ENCODE measurements at places on chromosomes 2 and 18.

DNA sequence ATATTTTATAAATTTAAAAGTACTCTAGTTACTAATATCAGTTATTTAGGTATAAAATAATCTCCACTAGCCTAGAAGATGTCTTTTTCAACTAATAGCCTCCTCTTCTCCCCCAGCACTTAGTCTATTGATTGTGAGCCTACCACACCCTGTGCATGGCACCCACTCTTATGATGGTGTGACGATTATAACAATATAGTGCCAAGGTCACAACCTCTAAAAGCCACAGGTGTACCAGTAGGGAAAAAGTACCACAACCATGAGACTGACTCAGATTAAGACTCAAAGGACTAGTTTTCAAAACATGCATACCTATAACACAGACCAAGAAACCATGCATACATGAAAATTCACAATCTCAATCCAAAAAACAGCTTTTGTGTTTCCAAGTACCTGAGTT is 27.6 kb downstream of the THADA start:
- no peak for DNase-seq

DNA sequence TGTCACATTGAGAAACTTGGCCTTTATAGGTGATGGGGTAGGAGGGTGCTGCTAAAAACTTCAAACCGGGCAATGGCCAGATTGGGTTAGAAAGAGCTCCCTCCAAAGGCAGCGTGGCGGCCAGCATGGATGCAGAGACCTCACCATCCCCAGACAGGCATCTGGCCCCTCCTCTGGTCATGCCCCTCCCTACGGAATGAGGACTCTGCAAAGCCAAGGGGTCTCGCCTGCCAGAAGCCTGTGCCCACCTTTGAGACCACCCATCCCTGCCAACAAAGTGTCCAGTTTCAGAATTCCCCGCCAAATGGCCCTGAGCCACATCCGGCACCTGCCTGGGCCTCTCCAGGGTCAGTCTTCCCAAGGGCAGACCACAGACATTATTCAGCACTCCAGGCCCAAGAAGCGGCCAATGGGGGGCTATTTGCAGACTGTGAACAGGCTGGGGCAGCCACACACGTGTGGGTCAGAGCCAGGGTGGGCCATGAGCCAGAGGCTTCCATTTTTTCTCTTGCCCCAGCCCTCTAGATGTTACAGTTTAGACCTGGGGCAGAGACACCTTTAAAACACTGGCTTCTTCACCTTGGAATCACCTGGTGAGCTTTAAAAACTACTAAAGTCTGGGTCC is 4.2 kb upstream of the ATP6V1B1 start:
- DNase-seq = no peak

DNA sequence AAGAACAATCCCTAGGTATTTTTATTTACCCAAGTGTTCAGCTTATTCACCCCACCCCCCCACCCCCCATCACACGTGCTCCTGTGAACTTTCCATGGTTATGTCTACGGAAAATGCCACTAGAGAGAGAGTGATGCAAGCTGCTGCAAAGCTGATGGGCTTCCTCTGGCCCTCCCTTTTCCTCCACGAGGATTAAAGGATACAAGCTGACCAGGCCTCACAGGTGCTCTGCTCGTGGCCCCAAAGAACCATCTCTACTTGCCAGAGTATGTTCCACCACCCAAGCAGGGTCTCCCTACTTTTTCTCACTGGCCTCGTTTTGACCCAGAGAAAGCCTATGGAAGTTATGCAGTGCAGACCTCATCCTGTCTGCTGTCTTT is 342.6 kb downstream of the CELF4 start:
- no peak for DNase-seq

DNA sequence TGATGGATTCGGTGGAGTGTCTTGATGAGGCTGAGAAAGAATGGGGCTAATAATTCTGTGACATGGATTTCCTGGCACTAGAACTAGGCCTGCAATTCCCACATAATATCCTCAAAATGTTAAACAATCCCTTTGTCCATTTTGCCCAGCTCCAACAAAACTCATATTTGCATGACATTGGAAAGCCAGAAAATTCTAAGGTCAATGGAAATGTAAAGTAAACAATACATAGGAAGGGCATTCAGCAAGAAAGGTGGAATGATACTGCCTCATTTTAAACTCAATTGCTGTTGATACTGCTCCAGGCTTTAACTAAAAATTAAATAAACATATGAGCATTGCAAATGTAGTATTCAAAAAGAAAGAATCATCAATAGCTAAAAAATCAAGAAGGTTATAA is 434.8 kb upstream of the SLC8A1 start:
- DNase-seq = no peak

- DNase-seq = no peak
These were observed 1891.5 kb upstream of the PIK3C3 start for GRCh38 chr18:40063488-40063887.

DNA sequence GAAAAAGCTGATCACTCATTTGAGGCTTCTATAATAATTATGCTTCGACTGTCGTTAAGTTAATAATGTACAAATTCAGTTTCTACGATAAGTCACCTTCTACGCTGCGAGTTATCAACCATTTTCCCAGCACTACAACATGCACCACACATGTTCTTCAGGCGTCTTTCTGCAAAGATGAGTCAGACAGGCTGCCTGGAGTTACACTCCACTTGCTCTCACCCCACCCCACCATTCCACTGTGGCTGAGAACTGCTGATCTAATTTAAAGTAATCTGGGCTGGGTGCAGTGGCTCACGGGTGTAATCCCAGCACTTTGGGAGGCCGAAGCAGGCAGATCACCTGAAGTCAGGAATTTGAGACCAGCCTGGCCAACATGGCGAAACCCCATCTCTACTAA is 218.6 kb downstream of the DYM start:
- no peak for DNase-seq

- no peak for DNase-seq
These were observed 122.8 kb downstream of the OSBPL1A start for GRCh38 chr18:24274837-24275236.

- no peak for DNase-seq
These were observed 29.4 kb downstream of the ZFP36L2 start for GRCh38 chr2:43196768-43197587.

GRCh38 chr2:98341241-98341640 is 5.0 kb upstream of the CNGA3 start:
- DNase-seq = no peak

GRCh38 chr2:206718296-206718695 is at the start of gene DYTN:
DYTN (minus strand) TSS chr2:206718396; CDS start chr2:206718279, 117 bp downstream.
- DNase-seq = no peak

GRCh38 chr2:68044099-68044498 is 18.7 kb downstream of the C1D start:
- DNase-seq = no peak

DNA sequence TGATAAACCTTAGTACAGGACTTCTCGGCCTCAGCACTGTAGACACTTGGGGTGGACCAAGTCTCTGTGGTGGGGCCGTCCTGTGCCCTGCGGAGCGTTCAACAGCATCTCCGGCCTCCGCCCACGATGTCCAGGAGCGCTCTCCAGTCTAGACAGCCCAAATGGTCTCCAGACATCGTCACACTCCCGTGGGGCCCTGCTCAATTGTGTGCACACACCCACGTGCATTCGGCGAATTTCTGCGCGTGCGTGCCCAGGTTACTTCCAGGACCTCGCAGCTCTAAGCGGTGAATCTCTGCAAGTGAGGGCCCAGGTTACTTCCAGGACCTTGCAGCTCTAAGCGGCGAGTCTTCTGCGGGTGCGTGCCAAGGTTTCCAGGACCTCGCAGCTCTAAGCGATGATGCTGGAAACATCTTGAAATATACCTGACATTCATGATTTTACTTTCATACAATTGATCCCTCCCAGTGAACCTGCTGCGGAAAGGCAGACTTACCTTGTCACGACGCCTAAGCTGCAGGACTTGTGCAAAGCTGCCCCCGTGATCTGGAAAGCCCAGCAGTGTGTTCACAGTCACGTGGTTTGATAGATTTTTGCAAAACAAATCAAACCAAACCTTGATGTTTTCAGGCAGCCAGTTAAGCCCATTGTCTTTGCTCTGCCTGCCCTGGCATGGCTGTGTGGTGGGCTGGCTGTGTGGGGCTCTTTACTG is 16.1 kb upstream of the OTOS start:
- DNase-seq = no peak

DNA sequence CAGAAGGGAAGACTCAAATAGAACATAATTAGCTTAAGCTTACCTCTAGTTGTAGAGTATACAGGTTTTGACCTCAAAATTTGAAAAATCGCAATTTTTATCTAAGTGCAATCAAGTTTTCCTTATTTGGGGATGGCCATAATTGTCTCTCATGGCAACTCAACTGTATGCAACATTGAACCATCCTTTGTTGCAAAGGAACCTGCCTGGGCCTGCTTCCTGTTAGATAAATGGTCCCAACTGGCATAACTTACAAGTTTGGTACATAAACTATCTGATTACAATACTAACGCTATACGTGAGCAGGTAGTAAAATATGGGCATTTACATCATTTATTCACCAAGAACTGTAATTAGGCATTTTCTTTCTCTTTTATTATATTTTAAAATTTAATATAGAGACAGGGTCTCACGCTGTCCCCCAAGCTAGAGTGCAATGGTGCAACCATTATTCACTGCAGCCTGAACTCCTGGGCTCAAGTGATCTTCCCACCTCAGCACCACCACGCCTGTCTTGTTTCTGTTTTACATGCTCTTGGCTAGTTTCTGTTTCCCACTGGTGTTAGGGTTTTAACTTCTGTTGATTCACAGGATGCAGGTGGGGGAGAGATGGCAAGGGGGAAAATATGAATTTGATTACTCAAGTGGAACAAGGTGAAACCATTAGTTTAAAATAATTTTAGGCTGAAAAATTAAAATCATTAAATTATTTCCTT is 55.3 kb upstream of the B3GNT2 start:
- DNase-seq = no peak

- no peak for DNase-seq
These were observed 243.0 kb downstream of the CELF4 start for GRCh38 chr18:37322492-37323035.

- DNase-seq = no peak
These were observed 705 bp downstream of the EFR3B start for GRCh38 chr2:25042321-25043240.

GRCh38 chr2:143611336-143611735 is 482.1 kb downstream of the ARHGAP15 start:
- no peak for DNase-seq

GRCh38 chr2:191220671-191221070 is 24.5 kb upstream of the MYO1B start:
- no peak for DNase-seq

DNA sequence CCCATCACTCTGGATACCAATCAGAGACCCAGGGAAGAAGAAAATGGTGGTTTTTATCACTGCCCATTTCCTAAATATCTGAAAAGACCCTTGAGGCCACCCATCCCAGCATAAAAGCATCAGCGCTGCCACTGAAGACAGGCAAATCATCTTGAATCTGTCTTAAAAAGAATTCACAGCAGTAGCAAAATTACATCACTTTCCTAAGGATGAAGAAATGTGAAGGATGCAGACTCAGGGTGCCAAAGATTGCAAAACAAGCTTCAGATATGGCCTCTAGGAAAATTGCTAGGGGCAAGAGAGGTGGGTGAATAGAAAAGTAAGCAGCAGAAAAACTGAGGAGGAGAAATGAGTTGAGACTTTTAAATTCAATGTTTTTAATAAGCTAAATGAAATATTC is 70.0 kb downstream of the SLC25A12 start:
- DNase-seq = no peak

DNA sequence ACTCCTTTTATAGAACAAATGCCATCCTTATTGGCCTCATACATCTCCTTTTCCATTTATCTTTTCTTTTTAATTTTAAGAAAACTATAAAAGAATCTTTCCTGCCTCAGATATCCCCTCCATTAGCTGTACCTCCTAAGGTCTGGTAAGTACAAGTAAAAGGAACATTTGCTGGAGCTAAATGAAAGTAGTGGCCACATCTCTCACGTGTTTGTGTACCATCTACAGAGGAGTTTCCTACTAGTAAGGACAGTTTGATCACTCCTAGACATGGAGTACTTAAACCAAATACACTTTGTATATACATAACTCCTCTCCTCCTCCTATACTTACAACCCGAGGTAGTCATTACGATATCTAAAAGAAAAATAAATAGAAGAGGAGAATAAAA is 504.8 kb downstream of the LRRTM4 start:
- no peak for DNase-seq

- no peak for DNase-seq
These were observed 66.4 kb downstream of the KCNG2 start for GRCh38 chr18:79864006-79864725.

DNA sequence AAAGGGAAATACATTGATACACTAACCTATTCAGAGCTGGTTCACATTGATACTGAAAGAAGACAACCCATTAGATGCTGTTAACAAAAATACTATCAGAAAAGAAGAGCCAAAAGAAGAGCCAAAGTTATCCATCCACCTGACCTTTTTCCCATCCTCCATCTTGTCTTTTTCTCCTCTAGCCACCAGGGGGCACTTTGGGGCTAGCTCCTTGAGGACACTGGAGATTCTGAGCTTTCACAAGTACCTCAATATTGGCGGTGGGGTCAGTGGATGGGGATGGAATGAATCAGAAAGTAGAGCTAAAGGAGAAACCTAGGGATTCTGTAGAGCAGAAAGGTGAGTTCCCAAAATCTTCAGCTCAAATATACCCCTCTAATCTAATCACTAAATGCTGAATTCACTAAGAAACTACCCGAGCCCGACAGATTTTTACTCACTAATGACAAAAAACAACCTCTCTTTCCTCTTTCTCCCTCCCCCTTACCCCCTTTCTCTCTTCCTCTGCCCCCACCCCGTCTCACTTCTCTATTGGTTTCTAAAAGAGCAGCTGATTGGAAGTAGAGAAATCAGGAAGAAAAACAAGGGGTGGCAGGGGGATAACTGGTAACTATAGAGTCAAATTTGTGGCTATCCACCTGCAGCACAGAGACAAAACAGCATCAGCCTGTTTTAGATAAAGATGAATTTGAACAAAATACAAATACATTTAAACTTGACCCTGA is 203.3 kb downstream of the TCF4 start:
- no peak for DNase-seq

DNA sequence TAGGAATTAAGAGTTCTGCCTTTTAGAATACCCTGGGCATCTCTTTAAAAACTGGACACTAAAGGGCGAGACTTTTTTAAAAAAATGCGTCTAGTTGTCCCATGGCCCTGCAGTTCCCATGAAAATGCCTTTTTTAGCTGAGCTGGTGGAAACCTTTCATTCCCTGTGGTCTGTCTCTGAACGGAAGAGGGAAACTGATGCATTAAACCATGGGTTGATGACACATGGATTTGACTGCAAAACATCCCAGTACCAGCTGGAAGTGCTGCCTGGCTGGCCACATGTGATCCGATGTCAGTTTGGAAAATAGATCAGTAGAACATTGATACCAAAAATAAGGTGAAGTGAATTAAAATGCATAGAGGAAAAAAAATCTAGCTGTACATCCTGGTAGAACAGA is 129.2 kb downstream of the MYO1B start:
- DNase-seq = no peak

DNA sequence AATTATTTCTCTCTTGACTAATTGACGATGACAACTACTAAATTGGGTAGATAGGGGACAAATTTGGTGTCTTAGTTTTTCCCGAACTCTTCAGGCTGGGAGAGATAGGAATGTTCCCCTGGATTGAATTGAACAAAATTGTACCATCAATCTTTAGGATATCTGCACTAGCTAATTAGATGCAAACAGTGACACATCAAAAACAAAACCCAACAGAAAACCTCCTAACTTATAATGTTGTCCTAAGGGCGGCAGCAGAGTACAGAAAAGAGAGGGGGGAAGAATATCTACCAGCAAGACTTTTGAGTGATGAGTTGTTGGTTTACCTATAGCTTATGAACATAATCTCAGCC is 342.9 kb downstream of the INSIG2 start:
- no peak for DNase-seq

GRCh38 chr2:225033440-225034318 is 8.6 kb downstream of the DOCK10 start:
- DNase-seq = no peak

Measured in activated effector memory CD4-positive, alpha-beta T cell treated with Interleukin-2 at 50 U/mL for 16 hours (primary cell).